Mesenteric fat pad (tissue), 1 donor: ENCODE measurements at places on chromosomes 3 and 15. TPM values are rescaled to one million over a fixed set of nuclear protein-coding genes. Genes with fewer than 3 reads are reported as not detected.

The FBXO40 gene
- total RNA-seq, result 0.13 TPM

DNA sequence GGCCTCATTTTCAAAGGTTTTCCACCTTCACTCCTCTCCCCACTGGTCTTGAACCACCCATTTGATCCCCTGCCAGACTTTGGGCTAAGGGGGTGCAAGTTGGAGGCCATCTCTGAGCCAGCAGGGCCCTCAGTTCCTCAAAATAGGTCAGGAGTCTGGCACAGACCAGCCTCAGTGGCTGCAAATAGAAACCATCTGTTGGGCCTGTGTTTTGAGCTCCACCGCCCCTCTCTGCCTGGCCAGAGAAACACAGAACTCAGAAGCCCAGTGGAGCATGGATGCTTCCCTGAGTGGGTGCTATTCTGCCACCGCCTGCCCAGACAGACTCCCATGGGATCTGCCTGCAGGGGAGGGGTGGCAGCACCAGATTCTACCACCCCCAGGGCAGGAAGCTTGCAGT is 56.3 kb downstream of the CORO2B start:
- DNase-seq, result no peak

- no peak for DNase-seq
These were observed 65.7 kb upstream of the RGMA start for GRCh38 chr15:93154666-93155065.

GRCh38 chr15:78615151-78615589 is 5.6 kb downstream of the CHRNA3 start:
- peak; percentile 74 for DNase-seq

- DNase-seq, result no peak
These were observed 378.0 kb downstream of the LSAMP start for GRCh38 chr3:116067326-116067725.

DNA sequence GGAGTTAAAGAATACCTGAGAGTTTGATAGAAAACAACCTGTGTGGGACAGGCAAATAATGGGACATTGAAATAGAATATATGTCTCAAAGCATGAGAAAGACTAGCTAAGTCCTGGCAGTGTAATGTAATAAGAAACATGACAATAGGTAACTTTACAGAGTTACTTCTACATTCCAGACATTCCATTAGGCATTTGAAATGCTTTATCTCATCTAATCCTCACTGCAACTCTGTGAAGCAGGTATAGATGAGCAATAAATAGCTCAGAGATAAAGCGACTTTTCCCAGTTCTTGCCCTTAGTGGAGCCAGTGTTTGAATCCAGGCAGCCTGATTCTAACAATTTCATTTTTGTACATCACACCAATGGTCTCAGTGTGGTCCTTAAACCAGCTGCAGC is 76.8 kb downstream of the CPNE4 start:
- DNase-seq, result no peak

DNA sequence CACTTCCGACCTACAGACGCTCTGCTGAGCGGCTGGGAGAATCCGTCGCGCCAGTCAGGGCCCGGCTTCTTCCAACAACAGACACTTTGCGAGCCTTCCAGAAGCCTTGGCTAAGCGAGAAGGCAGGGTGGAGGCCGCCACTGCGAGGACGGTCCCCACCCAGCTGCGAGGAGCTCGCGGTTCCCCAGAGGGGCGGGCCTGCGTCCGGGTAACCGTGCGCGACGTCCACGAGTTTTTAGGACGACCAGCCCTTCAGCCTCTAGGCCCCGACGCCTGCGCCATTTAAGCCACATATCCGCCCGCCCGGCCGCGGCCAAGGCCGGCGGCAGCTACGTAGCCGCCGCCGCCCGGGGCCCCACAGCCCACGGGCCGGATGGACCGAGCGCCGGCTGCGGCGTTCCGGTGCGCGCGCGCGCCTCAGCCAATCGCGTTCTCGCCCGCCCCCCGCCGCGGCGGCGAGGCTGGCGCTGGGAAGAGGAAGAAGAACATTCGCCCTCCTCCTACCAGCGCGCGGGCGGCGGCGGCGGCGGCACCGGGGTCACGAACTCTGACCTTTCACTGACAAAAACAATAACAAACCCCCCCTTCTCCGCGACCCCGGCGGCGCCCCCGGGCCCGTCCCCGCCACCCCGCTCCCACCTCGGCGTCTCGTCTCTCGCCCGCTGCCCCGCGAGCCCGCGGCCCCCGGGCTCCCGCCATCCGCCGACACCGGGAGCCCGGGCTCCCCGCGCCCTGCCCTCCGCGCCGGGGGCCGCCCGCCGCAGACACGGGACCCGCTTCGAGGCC is at the start of gene NR2C2:
Gene NR2C2, plus strand, starts transcription at position 484 of the 786 bp plus-strand sequence. CDS start 56,332 bp downstream, outside the sequence.
- DNase-seq, result peak; percentile 96

DNA sequence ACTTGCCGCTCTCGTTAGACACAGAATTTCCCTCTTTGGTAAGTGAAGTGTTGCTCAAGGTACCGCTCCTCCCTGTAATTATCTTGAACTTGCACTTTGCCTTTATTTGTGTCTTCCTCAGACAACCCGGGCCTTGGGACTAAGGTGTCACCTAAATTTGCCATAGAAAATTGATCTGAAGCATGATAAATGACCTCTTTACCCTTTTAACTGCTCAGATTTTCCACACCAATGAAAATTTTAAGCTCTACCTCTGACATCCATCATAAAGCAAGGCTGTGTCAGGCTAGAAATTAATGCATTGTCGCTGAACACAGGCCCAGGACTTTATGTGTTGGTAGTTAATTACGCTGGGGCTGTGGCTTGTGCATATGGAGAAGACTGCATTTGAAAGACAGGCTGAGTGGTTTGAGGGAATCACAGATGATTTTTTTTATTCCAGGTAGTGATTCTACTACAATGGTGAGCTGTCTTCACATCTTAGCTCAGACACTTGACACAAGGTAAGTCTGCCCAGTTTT is 199.6 kb upstream of the CHRM5 start:
- DNase-seq, result no peak

DNA sequence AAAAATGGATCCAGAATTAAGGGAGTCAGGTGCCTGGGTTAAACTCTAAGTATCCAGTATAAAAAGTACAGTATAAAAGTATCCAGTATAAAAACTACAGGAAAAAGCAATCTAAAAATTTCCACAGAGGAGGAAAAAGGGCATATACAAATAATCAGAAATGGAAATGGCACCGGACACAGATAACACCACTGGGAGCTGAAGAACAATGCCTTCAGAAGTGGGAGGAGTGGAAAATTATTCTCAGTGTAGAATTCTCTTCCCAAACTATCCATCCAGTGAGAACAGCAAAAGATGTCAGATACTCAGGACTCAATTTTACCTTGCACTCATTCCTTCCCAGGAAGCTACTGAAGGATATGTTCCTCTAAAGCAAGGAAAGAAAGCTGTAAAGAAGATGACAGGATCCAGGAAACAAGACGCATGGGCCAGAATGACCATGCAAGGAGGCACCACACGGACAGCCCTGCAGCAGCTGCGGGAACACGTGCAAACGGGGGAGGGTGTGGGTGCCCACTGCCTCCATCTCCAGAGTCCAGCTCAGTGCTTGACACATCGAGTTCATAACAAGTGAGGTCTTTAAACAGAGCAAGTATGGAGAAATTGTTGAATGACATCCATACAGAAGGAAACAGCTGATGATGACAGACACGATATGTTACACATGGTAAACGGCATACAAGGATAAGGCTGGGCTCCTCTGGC is 68.5 kb downstream of the CHSY1 start:
- DNase-seq, result no peak

DNA sequence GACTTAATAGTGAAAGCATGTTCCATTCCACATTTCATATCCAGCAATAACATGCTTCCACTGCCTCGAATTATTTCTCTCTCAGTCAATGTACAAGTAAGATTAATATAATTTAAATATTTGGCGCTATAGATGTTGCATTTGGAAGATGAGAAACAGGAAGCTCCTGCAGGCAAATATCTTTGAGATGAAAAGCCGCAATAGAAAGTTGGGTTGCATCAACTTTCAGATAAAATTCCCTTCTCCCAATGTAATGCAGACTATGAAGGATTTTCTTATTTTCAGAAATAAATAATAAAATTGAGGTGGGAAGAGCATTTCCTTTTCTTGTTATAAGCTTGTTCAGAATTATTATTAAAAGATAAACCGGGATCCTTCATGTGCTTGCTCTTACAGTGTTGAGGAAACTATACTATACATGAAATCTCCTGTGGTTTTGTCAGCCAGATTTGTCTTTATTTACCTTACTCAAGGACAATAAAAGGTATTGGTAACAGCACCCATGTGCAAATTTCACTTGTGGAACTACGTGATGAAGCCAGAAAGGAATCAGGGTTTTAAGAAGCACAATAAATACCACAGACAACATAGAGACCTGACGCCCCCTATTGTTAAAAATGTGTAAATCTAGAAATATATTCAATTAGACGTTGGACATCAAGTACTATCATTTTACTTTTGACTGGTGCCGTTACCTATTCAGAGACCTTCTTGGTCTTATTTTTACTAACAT is 307.0 kb downstream of the ARPP21 start:
- no peak for DNase-seq

- DNase-seq, result no peak
These were observed 136.2 kb downstream of the RTP4 start for GRCh38 chr3:187504435-187504834.

- no peak for DNase-seq
These were observed 2.9 kb upstream of the FYTTD1 start for GRCh38 chr3:197746801-197747237.

DNA sequence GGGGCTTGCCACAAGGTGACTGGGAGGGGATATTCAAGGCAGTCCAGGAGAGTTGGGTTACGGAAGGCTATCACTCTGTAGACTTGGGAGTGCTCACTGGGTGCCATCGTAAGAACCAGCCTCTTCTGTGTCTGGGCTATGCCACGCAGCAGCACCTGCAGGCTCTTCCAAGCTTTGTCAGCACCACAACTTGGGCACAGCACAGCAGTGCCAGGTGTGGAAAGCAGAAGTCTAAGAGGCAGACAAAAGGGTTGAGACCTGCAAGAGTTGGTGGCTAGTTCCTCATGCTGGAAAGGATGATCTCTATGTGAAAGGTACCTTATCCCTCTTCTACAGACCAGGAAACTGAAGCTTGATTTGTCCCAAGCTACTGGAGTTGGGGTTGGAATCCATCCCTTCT is 15.8 kb downstream of the CX3CR1 start:
- no peak for DNase-seq

DNA sequence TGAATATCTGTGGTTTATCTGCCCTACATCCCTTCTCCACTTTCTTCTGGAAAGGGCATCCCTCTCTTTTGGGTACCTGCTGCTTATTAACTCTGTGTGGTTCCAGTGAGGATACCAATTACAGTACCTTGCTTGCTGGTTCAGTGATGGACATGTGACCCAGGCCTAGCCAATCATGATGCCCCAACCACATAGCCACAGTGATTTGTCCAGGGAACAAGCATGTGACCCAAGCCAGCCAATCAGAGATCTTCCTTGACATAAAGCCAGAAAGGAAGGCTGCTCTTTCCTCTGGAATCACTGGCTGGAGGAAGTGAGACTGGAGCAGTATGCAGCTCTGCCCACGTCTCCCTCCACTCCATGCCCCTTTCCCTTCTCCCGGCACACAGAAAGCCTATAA is 10.9 kb upstream of the TMEM158 start:
- DNase-seq, result no peak

DNA sequence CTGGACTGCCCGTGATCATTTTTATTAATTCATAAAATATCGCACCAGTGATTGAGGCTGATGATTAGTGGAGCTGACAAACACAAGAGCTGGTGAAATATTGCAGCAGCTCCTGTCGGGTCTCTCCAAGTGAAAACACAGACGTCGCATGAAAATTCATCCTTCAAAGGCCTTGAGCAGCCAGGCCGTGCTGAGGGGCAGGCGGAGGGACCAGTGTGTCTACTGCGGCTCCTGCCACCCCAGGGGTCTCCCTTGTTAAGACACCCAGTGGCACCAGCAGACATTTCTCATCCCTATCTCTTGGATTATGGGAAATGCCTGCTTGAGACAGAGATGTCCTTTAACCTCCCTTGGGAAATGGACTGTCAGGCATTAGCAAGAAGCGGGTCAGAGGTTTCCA is 289.4 kb upstream of the TLE3 start:
- DNase-seq, result peak; percentile 55

DNA sequence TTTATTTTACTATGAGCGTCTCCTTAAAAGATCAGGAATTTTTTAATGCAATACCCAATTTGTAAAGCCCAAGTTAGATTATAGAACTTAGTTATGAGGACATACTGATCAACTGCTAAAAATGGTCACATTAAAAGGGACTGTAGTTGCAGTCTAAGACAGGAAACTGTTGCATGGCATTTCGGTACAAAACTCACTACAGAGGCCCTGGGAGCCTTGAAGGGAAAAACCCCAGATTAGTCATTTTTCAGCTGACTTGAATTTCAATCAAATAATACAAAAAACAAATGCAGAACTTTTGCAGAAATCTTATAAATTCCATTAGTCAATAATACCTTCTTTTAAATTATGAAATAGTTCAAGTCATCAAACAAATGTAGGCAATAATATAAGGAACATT is 6.9 kb upstream of the PTX3 start:
- DNase-seq, result no peak

GRCh38 chr15:50192926-50193620 is 11.1 kb downstream of the SLC27A2 start:
- no peak for DNase-seq

The CCRL2 gene
- total RNA-seq, result 8.8 TPM
